Daoy (cell line): ENCODE measurements at places on chromosomes 5 and 9. TPM values are rescaled to one million over a fixed set of nuclear protein-coding genes. Genes with fewer than 3 reads are reported as not detected.

The ZNF622 gene
- total RNA-seq, result 72.1 and 74.4 TPM in 2 replicates

The CAMSAP1 gene
- total RNA-seq, result 20.5 and 22.7 TPM in 2 replicates

The CCNI2 gene
- total RNA-seq, result 0.06 and 0.09 TPM in 2 replicates

The PCDHGA9 gene
- 1.2 TPM in 1 of 2 replicates, not detected in the other for total RNA-seq

The TUT7 gene
- 17.4 and 26.6 TPM in 2 replicates for total RNA-seq

The ADRA1B gene
- 0.63 and 0.80 TPM in 2 replicates for total RNA-seq

The LTC4S gene
- not detected in 2 replicates for total RNA-seq

- DNase-seq, result no peak
Measured at GRCh38 chr5:24368115-24368514, 276.7 kb downstream of the CDH10 start.

DNA sequence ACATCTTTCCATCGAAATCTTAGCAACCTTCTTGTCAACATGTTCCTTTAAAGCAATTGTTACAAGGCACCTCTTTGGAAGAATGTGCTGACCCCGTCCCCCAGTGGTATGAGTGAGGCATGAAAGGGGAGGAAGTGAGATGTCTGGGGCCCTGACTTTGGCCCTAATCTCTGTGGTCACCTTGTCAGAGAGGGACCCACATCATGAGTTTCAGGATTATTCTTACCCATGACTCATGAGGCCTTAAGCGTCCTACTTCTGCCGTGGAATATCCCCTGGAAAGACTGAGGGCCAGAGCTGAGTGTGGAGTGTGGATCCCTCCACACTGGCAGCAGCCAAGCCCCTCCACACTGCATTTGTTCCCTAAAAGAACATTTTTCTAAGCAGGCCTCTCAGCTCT, 81.2 kb downstream of the FSTL4 start:
- peak; percentile 13 for DNase-seq

DNA sequence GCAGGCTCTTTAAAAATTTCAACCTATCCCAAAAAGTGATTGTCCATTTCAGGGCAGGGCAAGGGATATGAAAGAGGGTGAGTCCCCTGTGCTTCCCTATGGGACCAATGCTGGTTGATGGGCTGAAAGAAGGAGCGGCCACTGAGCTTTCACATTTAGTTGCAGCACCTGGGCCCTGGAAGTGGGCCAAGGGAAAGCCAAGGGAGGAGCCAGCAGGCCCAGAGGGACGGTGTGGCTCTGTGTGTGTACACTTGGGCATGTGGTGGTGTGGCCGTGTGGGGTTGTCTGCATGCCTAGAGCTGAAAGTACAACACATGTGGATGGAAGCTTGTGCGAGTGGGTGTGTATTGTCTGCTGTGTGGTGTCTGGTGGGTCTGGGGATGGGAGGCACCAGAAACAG, 14.0 kb upstream of the PSMD5 start:
- DNase-seq, result no peak

DNA sequence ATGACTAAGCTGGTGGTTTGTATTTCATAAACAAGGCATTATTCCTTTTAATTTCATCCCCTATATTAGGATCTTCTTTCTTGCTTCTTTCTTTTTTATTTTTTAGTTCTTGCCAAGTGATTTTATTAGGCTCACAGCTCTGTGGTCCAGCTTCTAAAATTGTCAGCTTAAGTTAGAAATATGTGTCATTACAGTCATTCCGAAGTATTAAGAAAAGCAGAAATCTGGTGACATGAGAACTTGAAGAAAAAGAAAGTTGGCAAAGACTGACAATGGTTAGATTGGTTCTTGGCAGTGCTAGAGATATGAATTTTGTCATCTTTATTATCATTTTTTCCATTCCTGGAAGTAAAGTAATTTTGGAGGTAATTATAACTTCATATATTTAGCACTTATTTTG, 166.5 kb upstream of the PRR16 start:
- no peak for DNase-seq

GRCh38 chr5:97454015-97454414, 271.0 kb upstream of the RIOK2 start:
- no peak for DNase-seq

- DNase-seq, result peak; percentile 44
Measured at GRCh38 chr5:180352116-180353047, 754 bp downstream of the GFPT2 start.

- no peak for DNase-seq
Measured at GRCh38 chr9:11338130-11338529, 725.3 kb upstream of the PTPRD start.

GRCh38 chr5:133298447-133298846, 246.6 kb downstream of the HSPA4 start:
- no peak for DNase-seq

GRCh38 chr5:170277867-170278281, 19.7 kb downstream of the LCP2 start:
- DNase-seq, result no peak

GRCh38 chr9:127567730-127568617, 44.1 kb upstream of the STXBP1 start:
- DNase-seq, result peak; percentile 68

DNA sequence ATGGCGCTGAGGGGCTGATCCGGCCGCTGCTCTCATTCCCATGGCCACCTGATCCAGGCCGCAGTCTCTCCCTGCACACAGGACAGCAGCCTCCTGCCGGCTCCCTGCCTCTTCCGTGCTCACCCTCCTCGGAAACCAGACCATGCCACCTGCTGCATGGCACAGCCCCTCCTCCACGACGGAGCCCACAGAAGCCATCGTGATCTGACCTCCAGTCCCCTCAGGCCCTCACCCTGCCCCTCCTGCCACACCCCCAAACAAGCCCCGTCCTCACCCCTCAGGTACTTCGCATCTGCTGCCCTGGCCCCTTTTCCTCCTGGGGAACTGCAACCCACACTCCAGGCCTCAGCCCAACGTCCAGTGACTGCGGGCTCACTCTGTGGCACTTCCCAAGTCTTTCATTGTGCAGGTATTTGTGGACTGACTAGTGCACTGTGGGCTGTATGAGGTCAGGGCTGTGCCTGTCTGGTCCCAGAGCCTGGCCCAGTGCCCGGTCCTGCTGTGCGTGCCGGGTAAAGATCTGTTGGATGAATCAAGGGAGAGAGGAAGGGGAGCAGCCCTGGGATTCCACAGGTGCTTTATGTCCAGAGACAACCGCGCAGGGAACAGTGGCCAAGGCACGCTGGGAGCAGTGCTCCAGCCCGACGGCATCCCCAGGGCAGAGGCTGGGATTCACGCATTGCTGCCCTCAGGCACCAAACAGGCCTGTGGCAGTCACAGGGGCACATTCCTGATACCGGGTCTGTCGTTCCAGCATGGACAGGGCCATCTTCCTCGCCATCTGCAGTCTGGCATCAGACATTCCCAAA, 86.1 kb downstream of the ADAMTS2 start:
- no peak for DNase-seq

DNA sequence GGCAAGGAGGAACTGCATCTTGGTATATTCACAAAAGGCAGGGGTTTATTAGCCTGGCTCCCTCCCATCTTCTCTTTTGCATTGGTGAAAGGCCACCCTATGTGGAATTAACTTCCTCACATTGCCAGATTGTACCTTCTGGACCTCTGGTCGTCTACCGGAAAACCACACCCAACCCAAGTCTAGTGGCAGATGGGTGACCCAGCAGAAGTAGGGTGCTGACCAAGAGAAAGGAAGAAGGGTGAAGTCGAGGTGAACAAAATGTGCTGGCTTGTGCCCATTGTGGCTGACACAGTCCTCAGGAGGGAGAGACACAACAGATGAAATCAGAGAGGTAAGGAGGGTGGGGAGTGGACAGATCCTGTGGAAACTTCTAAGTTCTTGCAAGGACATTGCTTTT, 39.8 kb upstream of the DAP start:
- DNase-seq, result no peak

GRCh38 chr5:174816858-174817257, 92.5 kb downstream of the MSX2 start:
- DNase-seq, result no peak

DNA sequence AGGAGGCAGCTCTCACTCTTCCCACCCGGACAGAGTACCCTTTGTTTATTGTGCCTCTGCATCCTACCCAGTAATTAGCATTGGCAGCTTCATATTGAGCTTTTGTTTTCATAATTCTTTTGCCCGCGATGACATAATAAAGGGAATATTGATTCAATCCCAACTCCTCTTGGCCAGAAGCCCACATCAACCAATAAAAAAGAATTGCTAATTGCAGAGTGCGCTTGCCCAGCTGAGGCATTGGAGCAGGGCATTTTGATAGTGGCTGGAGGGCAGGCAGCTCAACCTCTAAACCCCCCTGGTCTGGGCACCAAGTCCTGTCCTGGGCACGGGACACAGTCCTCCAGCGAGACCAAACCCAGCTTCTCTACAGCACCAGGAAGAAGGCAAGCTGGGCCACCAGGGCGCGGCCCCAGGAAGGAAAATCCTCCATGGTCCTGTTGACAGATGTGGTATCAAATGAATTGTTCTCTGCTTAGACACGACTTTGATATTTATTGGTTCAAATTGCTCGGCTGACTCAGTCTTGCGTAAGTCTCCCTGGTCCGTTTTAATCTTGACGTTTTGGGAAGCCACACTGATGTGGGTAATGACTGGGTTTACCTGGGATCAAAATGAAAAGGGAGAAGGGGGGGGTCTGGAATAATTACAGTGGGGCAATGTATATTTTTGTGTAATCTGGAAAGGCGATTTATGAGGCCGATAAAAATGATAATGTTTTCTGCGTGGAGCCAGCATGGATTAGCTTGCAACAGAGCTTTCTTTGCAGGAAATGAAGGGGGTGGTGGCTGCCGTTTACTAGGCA, 220.7 kb upstream of the MSX2 start:
- DNase-seq, result peak; percentile 92

- peak; percentile 52 for DNase-seq
Measured at GRCh38 chr9:86944796-86945727, 2.2 kb downstream of the GAS1 start.

DNA sequence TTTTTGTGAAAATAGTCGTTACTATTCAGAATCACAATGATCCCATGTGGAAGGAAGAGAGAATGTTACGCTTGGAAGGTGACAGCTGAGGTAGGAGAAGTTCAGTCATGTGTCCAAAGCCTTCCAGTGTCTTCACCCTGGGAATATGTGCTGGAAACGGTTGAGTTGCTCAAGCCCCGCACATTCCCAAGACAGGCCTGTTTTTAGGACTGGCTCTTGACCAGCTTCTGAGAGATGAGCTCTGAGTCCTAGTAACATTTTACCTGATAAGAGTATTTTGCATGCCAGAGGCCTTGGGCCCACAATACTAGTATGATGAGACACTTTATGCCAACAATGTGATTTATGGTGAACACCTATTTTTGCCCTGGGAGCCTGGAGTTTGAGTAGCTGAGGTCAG, 101.7 kb downstream of the LMNB1 start:
- no peak for DNase-seq

DNA sequence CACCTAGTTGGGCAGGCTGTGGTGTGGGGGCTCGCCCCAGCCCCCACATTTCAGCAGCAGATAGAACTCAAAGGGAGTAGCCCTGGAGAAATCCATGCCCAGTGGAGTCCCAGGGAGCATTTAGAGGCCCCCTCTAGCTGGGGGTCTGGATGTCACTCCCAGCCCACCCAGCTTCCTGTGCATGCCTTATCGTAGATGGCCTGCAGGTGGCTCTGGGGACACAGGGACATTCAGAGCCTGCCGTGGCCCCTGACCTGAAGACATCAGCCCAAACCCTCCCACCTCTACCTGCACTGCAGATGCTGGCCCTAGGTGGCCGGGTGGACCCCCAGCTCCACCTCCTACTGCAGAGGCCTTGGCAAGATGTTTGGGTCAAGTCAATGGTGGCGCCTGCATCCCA, 49.0 kb upstream of the LMX1B start:
- no peak for DNase-seq

GRCh38 chr9:96478829-96479371, 28.9 kb downstream of the HABP4 start:
- DNase-seq, result peak; percentile 42

- peak; percentile 93 for DNase-seq
Measured at GRCh38 chr5:81420039-81420667, 26.2 kb upstream of the ACOT12 start.

DNA sequence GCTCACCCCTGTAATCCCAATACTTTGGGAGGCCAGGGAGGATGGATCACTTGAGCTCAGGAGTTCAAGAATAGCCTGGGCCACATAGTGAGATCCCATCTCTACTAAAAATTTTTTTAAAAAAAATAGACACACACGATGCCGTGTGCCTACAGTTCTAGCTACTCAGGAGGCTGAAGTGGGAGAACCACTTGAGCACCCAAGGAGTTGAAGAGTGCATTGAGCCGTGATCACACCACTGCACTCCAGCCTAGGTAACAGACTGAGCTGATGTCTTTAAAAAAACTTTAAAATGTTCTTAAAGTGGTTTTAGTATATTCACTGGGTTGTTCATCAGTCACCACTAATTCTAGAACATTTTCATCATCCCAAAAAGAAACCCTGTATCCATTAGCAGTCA, 51.9 kb upstream of the RNF38 start:
- DNase-seq, result no peak
